ENCODE measurements at places on chromosomes 2 and 18.

DNA sequence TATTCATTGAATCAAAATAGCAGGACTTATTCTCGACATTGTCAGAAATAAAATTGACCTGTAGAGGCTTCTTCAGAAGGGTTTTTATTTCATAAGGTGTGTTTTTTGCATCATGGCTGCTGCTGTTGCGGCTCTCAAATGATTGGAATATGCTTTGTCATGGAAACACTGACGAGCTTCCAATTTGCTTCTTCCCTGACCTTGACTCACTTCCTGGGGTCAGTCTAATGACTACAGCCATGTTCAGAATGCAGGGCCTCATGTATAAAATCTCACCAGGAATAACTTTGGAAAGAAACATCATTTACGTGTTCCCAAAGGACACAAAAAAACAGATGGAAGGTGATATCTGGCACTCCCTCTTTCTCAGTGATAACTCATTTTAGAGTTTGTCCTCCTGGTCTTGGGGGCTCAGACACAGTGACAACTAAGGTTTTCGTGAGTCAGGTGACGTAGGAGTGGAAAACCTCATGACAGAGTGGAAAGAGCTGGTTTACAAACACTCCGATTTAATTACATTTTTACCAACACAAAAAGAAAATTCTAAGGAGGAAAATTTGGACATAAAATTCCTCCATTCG, 467.0 kb upstream of the RAB12 start:
- DNase-seq = no peak

DNA sequence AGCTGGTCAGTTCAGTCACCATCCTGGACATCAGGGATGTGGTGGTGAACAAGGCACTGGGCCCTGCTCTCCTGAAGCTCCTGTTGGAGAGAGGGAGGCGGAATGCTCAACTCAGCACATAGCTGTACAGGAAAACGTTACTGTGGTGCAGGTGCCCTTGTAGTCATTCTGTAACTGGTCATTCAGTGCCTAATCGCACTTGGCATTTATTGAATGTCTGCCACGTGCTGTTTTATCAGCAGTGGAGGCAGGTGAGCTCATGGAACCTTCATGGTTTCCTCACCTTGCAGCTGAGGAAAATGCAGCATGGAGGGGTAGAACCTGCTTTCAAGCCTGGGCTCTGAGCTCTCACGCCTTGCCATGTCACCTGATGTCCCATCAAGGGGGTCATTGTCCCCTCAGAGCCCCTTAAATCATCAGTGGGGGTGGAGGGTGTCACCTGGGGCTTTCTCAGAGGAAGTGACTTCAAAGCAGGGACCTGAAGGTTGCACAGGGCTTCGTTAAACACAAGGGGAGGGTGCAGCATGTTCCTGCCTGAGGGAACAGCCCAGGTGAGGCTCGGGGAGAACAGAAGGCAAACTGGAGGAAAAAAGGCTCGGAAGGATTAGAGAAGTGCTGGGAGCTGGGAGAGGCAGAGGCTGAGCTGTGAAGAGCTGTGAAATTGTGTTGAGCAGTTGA, 56.0 kb upstream of the RPL31 start:
- DNase-seq = no peak

GRCh38 chr2:160207271-160207670, 7.2 kb upstream of the ITGB6 start:
- no peak for DNase-seq

- DNase-seq = no peak
Observed at GRCh38 chr18:58032233-58032632, 11.8 kb upstream of the NEDD4L start.

GRCh38 chr2:238999291-238999741, 151.4 kb downstream of the TWIST2 start:
- DNase-seq = no peak

- DNase-seq = no peak
Observed at GRCh38 chr2:143645921-143646645, 516.9 kb downstream of the ARHGAP15 start.

DNA sequence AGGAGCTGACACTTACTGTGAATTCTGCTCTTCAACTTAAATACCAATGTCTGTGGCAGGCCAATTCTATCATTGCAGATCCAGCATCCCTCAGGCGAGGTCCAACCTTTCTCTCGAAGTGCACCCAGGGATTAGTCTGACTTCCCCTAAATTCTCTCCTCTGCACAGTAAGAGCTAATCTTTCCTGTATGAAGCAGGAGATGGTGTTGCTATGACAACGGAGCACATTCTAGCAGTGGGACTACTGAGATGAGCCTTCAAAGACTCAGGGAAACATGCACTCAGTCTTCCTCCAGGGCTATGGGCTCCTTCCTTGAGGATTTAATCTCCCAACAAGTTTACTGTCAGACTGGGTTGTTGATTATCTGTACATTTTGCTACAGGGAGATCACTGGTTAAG, 176.3 kb downstream of the NOL4 start:
- no peak for DNase-seq

- no peak for DNase-seq
Observed at GRCh38 chr2:71802556-71802955, 345.1 kb downstream of the CYP26B1 start.

DNA sequence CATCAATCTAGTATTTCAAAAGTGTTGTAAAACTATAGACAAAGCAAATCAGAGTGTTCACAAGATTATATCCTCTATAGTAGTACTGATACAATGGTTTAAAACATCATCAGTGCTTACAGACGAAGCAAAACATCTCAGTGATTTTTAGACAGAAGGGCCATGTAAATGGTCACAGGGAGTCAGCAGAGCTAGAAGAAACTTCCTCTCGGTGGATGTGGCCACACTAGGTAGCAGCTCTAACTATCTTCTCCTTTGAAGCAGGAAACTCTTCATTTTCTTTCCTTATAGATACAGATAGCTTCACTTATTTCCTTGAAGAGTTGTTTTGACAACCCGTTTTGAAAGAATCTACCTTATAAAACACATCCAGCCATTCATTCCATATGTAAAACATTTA, 80.4 kb upstream of the CD226 start:
- no peak for DNase-seq

- no peak for DNase-seq
Observed at GRCh38 chr2:109497463-109497862, 116.3 kb downstream of the SEPTIN10 start.

DNA sequence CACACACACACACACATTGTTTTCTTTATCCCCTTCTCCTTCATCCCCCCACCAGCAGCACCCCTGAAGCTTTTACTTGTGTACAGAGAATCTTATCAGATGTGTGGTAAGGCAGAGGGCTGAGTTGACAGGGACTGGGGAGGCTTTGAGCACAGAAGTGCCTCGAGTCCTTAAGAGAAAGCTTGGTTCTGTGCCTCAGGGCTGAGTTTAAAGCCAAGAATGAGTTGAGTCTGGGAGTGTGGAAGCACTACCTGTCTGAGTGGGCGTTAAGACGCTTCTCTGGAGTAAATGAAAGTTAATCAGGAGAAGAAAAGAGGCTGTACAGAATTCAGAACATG, 2.7 kb downstream of the ID2 start:
- peak; percentile 26 for DNase-seq

DNA sequence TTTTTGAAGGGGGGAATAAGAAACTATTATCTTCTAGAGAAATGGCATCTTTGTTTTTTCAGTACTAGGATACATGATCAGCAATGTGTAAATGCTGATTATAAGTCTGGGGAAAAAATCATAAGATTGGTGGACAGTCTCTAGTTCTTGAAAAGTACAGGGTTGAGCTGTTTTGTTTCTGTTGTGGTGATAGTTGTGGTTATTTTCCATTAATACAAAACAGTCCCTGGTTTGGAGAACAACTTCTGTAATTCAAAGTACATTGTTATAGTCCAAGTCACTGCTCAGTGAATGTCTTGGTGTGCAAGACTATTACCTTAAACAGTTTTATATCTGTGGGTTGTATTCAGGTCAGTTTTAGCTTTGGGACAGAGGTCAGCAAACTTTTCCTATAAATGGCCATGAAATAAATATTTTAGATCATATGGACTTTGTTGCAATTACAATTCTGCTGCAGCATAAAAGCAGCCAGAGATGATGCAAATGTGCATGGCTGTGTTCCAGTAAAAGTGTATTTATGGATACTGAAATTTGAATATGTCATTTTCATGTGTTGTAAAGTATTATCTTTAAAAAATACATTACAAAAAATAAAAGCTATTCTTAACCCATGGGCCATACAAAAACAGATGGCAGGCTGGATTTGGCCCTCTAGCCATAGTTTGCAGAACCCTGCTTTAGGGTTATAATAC, 111.0 kb downstream of the CERS6 start:
- DNase-seq = no peak

GRCh38 chr2:149877913-149878312, 290.3 kb upstream of the MMADHC start:
- DNase-seq = no peak

DNA sequence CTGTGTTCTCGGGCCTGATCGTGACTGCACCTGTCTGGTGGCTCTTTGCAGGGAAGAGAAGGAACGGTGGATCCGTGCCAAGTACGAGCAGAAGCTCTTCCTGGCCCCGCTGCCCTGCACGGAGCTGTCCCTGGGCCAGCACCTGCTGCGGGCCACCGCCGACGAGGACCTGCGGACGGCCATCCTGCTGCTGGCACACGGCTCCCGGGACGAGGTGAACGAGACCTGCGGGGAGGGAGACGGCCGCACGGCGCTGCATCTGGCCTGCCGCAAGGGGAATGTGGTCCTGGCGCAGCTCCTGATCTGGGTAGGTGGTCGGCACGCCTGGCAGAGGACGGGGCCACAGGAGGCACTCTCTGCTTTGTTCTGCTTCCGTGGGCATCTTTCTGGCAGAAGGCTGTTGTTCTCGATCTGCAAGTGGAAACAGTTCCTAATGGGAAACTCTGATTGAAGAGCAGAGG, 48.0 kb downstream of the GBX2 start:
- DNase-seq = no peak

- DNase-seq = no peak
Observed at GRCh38 chr2:74915743-74916142, 42.7 kb upstream of the POLE4 start.

- peak; percentile 91 for DNase-seq
Observed at GRCh38 chr18:63137999-63138435, 181.6 kb downstream of the BCL2 start.

DNA sequence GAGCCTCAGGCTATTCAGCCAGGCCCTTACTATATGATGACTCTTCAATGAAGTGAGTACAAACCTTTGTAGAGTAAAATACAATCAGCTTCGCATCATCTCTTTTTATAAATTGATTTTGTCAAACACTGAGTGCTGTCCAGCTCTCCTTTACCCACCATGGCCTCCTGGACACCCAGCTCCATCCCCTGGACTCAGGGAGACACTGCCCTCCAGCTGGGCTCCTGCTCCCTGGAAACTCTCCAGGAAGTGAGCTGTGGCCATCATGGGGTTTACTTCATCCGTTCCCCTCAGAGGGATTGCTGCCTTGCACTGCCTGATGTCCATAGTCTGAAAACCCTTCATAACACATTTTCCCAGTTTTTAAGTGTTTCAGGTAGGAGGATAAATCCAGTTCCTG, 82.5 kb upstream of the XIRP2 start:
- no peak for DNase-seq

DNA sequence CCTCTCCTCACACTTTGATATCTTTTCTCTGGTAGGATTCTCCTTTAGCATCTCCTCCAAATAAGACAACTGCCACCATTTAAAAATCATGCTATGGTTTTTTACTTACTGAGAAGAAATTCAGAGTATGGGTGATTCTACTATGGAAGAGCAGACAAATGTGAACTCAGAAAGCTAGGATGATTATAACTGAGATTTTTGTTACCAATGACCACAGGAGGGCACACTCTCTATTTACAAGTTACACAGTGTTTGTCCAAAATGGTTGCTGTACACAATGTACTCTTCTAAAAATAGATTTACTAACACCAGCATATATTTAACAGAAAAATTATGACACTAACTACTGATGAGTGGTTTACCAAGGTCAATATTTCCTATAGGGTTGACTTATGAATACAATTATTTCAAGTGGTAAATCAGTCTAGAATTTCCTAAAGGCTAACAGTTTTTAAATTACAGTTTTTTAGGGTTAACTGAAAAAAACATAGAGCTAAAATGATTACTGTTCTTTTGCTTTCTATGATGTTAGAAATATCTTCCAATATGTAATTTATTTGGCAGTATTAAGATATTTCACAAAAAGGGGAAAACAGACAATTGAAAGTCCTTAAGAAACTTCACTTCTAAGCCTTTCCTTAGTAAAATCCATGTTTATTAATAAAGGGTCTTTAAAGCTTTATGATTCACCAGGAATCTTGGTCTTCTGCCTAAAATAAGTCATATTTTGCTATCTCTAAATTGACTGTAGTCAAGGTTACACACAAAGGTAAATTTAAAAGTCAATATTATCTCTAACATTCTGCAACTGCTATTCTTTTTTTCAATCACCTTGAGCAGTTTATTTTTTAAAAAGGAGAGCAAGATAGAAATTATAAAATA, 57.2 kb downstream of the MAP4K3 start:
- DNase-seq = peak; percentile 55

DNA sequence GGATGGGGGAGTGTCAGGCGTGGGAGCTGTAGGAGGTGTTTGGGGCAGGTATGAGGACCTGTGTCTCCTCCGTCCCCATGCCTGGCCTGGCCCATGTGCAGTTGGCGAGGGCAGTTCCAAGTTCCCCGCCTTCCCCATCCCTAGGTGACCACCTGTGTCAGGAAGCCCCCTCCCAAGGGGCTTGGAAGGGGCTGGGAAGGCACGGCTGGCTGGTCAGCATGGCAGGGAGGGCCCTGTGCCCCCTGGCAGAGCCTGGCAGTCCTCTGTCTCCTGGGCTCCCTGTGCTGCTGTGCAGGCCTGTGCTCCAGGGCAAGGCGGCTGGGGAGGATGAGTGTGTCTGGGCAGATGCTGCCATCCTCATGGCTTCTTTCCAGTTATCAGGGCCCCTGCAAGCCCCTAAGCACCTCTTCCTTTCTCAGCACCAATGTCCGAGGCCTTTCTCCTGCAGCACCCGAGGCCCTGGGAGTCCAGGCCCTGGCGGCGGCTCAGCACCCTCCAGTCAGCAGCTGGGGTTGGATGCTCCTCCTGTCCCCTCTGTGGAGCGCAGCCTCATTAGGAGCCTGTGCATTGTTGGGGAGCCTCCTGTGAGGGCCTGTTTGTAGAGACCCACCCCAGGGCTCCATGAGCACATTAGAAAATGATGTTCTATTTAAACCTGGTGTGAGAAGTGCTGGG, 101.7 kb downstream of the FAM210A start:
- DNase-seq = no peak

DNA sequence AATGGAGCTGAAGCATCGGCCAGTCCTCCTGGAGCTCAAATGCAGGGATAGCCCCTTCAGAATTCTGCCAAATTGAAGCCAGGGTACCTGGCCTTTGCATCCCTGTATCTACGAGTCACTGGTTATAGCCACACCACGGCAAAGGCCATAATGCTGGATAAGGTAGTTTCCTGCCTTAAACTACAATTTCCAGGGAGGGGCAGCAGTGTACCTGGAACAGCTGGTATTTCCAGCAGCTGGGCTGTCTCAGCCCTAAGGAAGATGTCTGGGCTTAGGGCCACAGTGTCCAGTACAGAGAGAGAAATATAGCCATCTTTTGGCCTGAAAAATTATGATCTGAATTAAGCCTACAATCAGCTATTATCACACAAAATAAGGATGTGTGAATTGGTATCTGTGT, 180.3 kb downstream of the GCA start:
- no peak for DNase-seq

- no peak for DNase-seq
Observed at GRCh38 chr2:36393738-36394256, 38.2 kb downstream of the CRIM1 start.

- DNase-seq = no peak
Observed at GRCh38 chr18:54532222-54532621, 58.8 kb upstream of the DYNAP start.

GRCh38 chr18:13256444-13257305, 38.1 kb downstream of the LDLRAD4 start:
- no peak for DNase-seq

Data from Kasumi-1 (cell line).